Natural killer cell treated with Interleukin-12 subunit alpha and Interleukin-12 subunit beta and Interleukin-15 and Interleukin-18, amount 100 ng/mL, for 72 hours (primary cell): ENCODE measurements at places on chromosomes 3 and 15. TPM values are rescaled to one million over a fixed set of nuclear protein-coding genes. Genes with fewer than 3 reads are reported as not detected.

- H3K27ac ChIP-seq, result no peak overlapping the region
- H3K4me1 ChIP-seq, result no peaks in the 10 kb centered on the region
- H3K27me3 ChIP-seq, result no peaks in the 10 kb centered on the region
- no peak for DNase-seq
- H3K4me3 ChIP-seq, result no peak overlapping the region
- H3K36me3 ChIP-seq, result no peaks in the 10 kb centered on the region
These were observed 22.9 kb upstream of the THUMPD3 start for GRCh38 chr3:9339761-9340471.

DNA sequence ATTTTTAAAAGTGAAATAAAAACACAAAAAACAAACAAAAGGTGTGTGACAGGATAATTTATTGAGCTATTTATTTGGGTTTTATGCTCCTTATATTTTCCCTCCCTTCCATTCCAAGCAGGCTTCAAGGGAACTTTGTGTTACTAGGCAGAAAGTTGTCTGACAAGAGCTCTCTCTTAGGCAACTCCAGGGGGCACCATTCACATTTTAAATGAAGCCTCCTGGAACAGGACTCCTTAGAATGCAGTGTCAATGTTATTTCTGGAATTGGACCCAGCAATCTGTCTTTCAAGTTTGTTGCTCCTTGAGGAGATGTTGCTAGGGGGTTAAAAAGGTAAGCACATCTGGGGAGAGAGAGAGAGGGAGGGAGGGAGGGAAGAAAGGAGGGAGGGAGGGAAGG lies 5.4 kb upstream of the RFX7 start:
- H3K4me1 ChIP-seq, result peaks cover 16% of the 10 kb centered on the region
- no peak overlapping the region for H3K4me3 ChIP-seq
- H3K27ac ChIP-seq, result no peak overlapping the region
- H3K27me3 ChIP-seq, result peaks cover 12% of the 10 kb centered on the region
- DNase-seq, result no peak
- no peaks in the 10 kb centered on the region for H3K36me3 ChIP-seq

DNA sequence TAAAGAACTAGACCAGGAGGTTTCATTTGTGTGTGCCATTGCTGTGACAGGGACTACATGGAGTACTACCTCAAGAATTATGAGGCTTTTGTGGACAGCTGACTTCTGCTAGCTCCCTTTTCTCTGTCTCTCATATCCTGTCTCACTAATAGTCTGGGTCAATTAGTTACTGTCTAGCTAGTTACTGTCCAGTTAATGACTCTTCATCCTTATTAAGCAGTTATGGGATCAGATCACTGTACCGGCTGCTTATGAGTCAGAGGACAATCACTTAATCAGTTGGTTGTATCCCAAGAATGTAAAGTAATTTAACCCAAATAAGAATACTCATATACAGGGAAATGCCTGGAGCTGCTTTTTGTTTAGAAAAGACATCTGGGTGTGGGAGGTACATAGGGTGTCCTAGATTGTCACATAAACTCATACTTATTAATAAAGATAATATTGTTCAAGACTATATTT lies 158.0 kb downstream of the CDIN1 start:
- H3K4me1 ChIP-seq, result no peaks in the 10 kb centered on the region
- no peak overlapping the region for H3K4me3 ChIP-seq
- no peak overlapping the region for H3K27ac ChIP-seq
- no peaks in the 10 kb centered on the region for H3K27me3 ChIP-seq
- no peak for DNase-seq

KLHL6 gene
- total RNA-seq, result 19.3 TPM
